ENCODE measurements at places on chromosomes 2 and 18.

GRCh38 chr2:198438331-198438730 is 633.9 kb downstream of the PLCL1 start:
- no peak for DNase-seq

DNA sequence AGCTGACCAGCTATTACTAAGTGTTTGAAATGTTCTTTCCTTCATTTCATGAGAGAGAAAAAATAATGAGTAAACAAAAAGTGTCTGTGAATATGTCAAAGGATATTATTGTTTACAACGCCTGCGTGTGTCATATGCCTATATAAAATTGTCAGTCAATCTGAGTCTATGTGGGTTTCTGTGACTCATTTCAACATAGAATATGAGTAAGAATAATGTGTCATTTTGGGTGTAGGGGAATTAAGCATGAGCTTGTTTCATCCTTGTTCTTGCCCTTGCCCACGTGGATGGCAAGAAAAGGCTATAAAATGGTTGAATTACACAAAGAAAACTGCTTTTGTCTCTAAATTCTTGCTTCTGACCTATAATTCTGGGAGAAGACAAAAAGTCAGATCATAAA is 466.0 kb downstream of the PTH2R start:
- DNase-seq, result no peak

GRCh38 chr2:184026961-184027360 is 571.4 kb upstream of the ZNF804A start:
- no peak for DNase-seq

DNA sequence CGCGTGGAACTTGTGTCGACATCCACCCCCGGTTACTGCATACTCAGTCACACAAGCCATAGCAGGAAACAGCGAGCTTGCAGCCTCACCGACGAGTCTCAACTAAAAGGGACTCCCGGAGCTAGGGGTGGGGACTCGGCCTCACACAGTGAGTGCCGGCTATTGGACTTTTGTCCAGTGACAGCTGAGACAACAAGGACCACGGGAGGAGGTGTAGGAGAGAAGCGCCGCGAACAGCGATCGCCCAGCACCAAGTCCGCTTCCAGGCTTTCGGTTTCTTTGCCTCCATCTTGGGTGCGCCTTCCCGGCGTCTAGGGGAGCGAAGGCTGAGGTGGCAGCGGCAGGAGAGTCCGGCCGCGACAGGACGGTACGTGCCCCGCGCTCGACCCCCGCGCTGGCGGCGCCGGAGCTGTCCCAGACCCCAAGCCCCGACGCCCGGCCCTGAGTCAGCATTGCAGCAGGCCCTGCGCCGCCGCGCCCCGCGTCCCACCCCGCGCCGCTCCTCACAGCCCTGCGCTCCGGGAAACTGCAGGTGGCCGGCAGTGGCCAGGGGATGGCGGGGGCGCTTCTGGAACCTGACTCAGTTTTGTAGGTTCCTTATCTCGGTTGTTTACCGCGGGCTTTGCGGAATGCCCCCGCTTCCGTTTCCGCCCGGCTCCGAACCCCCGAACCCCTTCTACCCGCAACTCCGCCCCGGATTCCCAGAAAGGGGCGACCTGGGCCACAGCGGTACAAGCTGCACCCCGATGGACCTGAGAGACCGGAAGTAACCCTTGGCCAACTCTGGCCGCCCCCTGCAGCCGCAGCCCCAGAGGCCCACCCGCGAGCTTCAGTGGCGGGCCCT is at the start of gene CFLAR:
CFLAR (plus strand) TSS at position 50 of the 844 bp plus-strand sequence. CDS start 13,702 bp downstream, outside the sequence.
- DNase-seq, result peak; percentile 59

DNA sequence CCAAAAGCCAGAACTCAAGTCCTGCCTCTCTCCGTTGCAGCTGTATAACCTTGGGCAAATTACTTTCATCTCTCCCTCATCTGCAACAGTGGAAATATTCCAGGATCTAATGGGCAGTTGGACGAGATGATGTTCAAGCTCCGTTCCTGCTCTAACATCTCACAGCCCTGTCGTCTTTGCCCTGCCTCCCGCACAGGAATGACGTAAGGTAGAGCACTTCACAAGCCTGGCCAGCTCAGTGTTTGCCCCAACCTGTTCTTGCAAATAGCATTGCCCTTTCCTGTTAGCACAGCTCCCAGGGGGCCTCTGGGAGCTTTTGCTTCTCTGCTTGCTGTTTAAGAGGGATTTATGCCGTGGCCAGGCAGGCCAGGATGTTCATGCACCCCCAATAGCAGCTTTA is 107.9 kb downstream of the KLHL29 start:
- DNase-seq, result peak; percentile 66

DNA sequence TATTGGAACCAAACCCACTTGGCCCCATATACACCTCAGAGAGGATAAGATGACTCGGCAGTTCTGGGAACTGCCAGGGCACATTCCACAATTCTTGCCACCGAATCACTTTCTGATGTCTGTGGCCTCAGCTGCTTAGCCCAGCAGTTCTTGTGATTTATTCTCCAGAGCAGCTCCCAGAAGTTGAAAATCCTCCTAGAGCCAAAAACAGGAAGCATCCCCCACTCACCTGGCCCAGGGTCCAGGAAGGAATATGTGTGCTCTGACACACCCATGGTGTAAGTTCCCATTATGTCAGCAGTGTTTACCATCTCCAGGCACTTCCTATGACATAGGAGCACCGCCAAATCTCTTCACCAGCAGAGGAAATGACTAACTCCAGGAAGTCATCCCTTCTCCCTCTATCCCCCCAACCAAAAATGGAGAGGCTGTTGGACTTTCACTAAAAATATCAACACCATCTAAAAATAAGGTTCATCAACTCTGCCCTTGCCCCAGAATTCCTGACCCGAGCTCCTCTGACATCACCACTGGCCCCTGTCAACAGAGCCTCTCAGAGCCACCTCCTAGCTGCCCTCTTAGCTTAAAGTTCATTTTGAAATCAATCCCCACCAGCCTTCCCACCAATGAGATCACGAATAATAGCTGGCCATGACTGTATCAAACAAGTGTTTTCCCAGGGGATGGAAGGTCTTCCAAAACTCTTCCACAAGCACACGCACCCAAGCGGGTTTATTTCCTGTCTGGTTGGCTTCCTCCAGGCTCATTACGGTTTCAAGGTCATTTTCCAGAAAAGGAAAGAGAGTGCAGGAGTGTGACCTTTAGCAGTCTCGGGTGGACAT is 223.1 kb upstream of the PARD3B start:
- DNase-seq, result no peak

GRCh38 chr2:176574484-176575236 is 305.4 kb downstream of the MTX2 start:
- DNase-seq, result no peak

DNA sequence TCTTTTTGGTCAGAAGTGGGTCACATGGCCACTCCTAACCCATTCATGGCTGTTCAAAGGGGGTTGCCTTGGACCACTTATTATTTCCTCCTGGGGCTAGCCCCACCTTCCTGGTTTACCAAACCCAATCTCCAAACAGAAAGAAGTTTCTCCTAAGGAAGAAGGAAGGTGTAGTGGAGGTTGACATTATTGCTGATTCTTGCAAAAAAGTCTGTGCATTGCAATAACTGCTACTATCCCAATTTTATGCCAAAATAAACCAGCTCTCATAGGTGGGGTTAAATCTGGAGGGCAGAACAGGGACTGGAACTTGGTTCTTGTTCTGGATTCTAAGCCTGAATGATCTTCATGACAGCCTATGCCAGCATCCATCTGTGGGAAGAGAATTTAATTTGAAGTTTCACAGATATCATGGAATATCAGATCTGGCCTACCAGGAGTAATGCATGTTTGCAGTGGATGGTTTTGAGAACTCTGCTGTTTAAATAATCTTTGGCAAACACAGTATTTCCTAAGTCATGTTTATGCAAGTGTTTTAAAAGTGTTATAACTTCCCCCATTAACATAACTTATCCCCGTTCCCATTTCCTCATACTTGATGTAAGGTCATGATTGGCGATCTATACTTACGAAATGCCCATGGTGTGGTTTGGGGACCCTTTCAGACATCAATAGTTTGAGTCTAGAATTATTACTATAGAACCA is 11.9 kb downstream of the ANXA4 start:
- DNase-seq, result no peak

DNA sequence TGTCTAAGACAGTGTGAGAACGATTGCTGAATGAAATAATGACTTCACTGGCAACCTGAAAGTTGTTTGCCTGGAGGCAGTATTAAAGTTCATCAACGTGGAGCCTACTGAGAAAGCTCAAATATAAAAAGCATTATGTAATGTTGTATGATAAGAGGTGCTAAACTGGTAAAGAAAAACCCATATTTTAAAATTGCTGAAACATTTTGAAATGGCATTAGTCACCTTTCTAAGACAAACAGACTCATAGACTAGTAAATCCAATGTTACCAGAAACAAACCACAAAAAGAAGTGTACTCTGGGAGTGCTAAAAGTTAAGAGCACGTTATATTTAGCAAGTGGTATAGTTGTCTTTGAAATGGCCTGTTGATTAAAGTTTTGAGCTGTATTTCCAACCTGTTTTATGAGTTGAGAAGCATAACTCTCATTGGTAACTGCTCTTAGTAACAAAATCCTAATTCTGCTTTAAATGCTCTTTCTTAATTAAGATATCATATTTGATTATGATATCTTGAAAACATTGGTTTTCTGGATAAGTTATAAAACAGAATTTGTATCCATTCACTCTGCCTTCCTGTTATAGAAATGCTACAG is 62.7 kb downstream of the CYP1B1 start:
- DNase-seq, result no peak

DNA sequence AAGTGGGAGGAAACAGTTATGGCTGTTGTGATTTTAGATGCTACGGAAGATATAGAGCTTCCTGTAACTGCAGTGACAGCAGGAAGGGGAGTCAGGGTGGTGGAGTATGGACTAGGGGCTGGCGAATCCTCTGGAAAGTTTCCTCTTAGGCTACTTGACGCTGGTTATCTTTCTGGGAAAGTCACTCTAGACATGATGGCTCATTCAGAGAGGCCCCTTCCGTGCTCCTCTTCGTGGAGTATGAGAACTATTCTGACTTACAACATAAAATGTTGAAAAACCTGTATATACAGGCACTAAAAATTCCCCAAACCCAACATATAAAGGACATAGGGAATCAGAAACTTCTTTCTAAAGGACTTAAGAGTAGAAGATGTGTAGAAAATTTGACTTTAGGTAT is 78.8 kb downstream of the C18orf54 start:
- no peak for DNase-seq

DNA sequence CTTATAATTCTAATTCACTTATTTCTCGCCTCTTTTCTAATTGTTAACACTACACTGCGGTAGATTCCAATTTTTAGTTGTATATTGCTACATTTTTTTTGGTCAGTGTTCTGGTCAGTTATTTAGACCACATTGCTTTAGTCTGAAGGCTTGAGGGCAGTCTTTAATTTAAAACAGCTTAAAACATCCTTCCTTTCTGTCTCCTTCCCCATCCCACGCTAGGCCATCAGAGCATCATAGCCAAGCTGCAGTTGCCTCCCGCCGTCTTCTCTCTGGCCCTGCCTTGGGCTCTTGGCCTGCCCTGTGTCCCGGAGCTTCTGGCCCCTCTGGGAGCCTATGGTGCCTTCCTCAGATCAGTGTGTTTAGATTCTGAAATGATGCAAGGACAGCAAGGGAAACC is 52.6 kb upstream of the GLI2 start:
- no peak for DNase-seq

GRCh38 chr18:44795241-44795640 is 114.6 kb downstream of the SETBP1 start:
- DNase-seq, result no peak

DNA sequence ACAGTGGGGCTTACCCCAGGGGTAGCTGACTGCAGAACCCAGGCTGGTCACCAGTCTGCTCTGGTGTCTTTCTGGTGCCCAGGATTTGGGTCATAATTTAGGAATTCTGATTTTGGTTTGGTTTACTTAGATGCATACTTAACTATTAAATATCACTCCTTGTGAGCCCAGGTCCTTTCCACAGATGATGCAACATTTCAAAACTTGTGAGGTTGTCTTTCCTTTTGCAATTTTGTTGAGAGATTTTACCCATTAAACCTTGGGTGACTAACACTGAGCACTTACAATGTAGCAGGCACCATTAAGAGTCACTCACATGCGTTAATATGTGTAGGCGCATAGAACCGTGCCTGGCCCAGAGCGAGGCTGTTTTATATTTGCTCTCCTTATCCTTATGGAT is 61.8 kb upstream of the RPL31 start:
- no peak for DNase-seq

- DNase-seq, result no peak
Observed at GRCh38 chr18:63971320-63972001, 1.6 kb downstream of the SERPINB8 start.

DNA sequence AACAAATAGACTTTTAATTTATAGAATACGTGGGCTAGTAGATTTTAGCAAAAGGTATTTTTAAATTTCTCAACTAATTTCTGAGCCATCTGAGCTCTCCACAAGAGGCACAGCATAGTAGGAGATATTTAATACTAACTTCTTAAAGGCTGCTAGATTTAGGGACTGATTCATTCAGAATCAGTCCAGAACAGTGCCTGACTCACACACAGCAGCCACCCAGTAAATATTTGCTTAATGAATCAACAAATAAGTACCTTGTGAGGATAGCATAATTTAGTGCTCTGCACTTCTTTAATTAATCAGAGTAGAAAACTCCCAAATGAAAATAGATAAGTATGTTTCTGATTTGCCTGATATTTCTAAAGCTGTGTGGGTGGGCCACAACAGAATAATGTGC is 35.6 kb upstream of the SYT4 start:
- no peak for DNase-seq

DNA sequence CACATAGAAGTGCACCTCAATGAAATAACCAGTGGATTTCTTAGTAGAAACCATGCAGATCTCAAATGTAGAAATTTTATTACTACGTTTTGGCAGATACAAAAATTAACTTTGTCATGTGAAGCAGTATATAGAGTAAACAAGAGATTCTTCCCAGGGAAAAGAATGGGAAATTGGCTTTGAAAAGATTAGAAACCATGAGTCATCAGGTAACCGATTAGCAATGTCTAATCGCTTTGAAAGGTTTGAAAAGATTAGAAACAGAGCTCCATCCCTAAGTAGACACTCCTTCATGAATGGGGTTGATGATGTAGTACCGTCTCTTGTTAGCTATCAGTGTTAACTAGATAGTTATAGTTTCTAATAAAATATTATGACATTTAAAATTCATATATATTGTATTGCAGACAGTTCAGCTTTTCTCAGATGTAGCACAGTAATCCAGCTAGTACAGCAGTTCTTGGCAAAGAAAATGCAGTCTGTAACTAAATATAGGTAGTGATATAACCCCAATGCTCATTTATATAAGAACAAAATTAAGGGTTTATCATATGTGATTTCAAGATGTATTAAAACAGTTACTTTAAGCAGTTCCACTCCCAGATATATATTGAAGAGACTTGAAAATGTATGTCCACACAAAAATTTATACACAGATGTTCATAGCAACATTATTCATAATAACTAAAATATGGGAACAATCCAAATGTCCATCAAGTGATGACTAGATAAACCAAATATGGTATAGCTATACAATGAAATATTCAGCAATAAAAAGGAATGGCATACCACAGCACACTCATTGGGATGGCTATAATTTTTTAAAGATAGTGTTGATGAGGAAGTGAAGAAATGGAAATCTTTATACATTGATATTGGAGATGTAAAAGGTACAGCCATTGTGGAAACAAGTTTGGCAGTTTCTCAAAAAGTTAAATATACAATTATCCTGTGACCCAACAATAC is 113.9 kb downstream of the PTPN4 start:
- DNase-seq, result no peak

Measured in NCI-H2081 (cell line).